ENCODE measurements at places on chromosomes 7 and 10.

DNA sequence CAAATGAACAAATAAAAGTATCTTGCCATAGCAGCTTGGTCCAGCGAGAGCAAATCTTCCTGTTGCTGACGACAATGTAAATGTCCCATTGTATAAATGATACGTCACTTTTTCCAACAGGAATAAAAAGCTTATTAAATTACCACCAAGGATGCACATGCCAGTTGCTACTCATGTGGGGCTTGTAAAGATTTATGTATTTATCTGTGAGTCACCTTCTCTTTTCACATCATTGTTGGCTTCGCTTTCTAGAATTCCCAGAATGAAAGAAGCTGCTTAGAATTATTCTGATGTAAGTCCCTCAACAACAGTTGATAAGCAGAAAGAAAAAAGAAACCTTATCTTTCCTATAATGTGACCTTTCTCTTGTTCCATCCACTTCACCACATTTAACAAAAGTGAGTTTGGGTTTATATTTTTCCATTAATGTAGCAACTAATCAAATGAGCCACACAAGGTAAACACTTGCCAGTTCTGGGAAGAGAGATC lies 22.4 kb downstream of the DNAJC12 start:
- no peak for DNase-seq

DNA sequence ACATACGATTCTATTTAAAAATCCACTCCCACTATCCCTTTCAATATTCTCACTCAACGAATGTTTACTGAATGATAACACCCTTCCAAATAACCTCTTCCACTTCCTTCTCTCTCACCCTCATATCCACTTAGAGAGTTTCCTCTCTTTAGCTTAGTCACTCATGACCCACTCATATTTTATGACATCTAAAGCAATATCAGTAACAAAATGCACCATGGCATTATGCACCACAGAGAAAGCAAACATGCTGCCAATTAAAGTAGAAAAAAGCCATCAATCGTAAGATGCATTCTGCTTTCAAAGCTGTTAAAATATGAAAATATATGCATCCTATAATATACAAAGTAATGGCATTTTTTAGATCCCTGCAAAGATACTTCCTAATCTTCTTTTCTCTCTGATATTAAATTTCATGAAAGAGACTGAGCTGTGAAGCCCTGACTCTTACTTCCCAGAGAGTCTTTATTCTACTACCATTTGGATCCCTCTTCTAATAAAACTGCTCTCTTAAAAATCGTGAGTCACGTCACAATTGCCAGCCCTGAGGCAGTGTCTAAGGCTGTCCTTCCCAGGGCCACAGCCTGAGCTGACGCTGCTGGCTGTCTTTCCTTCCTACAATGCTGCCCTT lies 283.0 kb upstream of the KLF6 start:
- no peak for DNase-seq

GRCh38 chr10:5589661-5590511 lies 65.1 kb downstream of the CALML3 start:
- DNase-seq, result no peak

DNA sequence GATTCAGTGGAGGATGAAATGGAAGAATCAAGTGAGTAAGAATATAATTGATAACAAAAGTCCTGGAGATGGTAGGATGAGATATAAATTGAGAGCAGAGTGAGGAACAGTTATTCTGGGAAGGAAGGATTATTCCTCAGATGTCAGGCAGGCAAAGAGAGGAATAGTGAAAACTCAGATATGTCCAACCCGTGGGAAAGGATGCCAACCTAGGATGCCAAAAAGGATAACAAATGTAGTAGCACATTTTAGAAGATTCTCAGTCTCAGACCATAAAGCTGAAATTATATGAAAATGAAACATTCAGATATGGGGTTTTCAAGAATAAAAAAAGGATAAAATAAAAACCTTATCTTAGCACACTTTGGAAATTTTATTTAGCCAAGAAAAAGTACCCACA lies 131.1 kb downstream of the SEMA3C start:
- DNase-seq, result no peak

DNA sequence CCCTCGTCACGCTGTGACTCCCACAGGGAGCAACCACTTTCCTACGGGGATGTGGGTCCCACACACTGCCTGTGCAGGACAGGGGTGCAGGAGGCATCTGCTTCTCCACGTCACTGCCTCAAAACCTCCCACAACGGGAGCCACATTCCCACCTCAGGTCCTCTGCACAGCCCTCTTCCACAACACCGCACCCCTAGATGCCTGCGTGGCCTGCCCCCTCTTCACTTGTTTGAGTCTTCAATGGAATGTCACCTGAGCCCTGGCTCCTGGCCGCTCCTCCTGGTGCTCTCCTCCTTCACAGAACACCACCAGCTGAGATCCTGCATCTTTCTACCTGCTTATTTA lies 73.6 kb downstream of the MAD1L1 start:
- no peak for DNase-seq
